ENCODE measurements at places on chromosomes 3 and 15. TPM values are rescaled to one million over a fixed set of nuclear protein-coding genes. Genes with fewer than 3 reads are reported as not detected.

The SLC25A36 gene
- 86.2 TPM for total RNA-seq

The CHST2 gene
- 1.7 TPM for total RNA-seq

DNA sequence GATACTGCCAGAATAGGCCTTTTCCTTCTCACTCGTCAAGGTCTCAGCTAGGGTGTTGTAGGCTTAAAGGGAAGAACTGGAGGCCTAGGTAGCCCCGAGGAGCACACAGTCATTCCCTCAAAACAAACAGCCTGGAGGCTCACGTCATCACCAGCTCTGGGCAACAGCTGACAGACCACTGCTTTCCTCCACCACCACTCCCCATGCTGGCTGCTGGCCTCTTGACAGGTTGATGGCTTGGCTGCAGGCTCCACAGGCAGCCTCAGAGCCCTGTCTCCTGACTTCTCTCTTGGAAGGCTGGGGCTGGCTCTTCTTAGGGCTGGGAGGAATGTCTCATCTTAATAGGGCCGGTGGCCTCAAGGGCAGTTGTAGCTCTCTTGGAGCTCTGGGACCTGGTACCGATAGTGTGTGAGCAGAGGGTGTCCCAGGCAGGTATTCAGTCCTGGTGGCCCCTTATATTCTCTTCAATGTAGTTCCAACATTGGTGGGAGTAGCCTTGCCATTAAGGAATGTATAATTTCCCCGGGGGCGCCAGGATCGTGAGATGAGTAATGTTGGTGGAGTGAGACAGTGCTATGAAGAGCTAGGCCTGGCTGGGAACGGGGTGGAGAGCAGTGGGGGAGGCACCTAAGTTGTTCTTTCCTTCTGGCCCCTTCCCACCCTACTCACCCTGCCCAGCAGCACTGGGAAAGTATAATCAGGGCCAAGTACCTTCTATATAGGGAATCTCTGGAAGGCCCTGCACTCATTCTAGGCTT is 6.1 kb upstream of the AP2M1 start:
- no peak for DNase-seq

GRCh38 chr3:124116906-124117305 is 125.0 kb upstream of the ROPN1 start:
- no peak for DNase-seq

- no peak for DNase-seq
Observed at GRCh38 chr3:102112704-102113230, 263.5 kb downstream of the NFKBIZ start.

DNA sequence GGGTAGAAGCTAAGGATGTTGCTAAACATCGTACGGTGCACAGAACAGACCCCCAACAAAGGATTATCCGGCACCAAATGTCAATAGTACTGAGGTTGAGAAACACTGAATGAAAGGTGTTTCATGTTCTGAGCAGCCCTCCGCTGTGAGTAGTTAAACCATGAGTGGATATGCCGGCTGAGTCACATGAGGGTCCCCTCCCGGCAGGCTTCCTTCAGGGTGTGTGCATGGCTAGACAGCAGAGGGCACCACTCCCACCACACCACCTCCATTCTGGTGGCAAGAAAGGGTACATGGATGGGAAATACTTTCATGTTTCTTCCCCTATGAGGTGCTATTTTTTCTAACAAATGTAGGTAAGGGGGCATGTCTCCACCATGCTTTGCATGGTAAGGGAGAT is 128.3 kb upstream of the SEMA6D start:
- DNase-seq: no peak

GRCh38 chr15:36688310-36689011 is 109.0 kb downstream of the CDIN1 start:
- DNase-seq: no peak

Data from left ventricle myocardium superior (tissue), 1 donor.